Stimulated activated CD8-positive, alpha-beta memory T cell treated with anti-CD3 and anti-CD28 coated beads, Interleukin-15, amount 100 ng/mL, for 4 hours (primary cell): ENCODE measurements at places on chromosomes 2 and 18.

GRCh38 chr2:68057658-68058396 lies 5.0 kb downstream of the C1D start:
- no peak for DNase-seq

- DNase-seq, result no peak
These were observed 56.2 kb upstream of the TMEM163 start for GRCh38 chr2:134774786-134775641.

DNA sequence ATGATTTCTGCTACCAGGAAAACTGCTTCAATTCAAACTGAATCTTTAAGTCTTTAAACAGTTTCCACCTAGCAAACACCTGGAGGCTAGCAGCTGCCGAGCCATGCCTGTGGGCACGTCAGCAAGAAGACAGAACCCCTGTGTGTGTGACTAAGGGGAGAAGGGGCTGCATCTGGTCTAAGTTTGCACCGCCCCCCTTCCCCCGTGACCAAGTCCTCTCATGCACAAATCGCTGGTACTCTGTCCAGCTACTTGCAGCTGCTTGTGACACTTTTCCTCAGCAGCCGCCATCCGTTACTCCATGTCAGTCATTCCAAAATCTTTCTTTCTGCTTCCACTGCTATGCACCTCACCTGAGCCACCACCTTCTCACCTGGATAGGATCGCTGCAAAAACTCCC lies 355.0 kb downstream of the SS18 start:
- DNase-seq, result no peak

GRCh38 chr2:133568172-133568571 lies at the start of gene NCKAP5:
TSS of gene NCKAP5 (minus strand) at chr2:133568463. CDS start at chr2:133517526, 50,937 bp downstream.
- no peak for DNase-seq

- no peak for DNase-seq
These were observed 39.7 kb upstream of the EPAS1 start for GRCh38 chr2:46257476-46257875.

GRCh38 chr2:151616760-151617339 lies 117.4 kb downstream of the NEB start:
- no peak for DNase-seq

- no peak for DNase-seq
These were observed 80.6 kb upstream of the UXS1 start for GRCh38 chr2:106274668-106275067.

GRCh38 chr2:241618296-241618805 lies 18.6 kb downstream of the THAP4 start:
- DNase-seq, result no peak

DNA sequence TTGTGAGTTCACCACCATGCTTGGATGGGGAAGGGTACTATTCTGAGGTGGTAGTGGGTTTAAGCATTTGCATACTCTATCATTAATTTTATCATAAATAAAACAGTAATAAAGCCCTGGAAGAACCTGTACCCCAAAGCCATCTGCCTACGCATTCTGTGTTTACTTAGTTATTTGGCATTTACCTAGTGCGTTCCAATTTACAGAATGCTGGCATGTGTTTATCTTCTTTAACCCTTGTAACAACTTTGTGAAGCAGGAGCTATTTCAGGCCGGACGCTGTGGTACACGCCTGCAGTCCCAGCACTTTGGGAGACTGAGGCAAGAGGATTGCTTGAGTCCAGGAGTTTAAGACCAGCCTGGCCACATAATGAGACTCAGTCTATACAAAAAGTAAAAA lies 17.8 kb upstream of the ODC1 start:
- no peak for DNase-seq

DNA sequence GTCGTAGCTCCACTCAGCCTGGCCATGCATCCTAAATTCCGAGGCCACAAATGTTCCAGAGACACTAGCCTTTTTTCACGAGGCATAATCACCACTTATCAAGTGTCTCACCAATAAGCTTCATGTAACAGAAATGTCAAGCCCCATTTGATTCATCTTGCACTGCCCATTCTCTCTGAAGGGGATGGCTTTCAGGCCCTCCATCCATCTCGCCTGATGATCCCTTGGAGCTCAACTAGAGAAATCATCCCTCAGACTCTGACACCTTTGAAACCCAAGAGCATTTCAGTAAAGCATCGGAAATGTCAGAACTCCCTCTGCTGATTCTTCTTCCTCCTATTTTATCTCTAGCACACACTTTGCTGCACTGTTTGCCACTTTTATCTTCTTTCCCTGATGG lies 91.7 kb downstream of the DCC start:
- no peak for DNase-seq

DNA sequence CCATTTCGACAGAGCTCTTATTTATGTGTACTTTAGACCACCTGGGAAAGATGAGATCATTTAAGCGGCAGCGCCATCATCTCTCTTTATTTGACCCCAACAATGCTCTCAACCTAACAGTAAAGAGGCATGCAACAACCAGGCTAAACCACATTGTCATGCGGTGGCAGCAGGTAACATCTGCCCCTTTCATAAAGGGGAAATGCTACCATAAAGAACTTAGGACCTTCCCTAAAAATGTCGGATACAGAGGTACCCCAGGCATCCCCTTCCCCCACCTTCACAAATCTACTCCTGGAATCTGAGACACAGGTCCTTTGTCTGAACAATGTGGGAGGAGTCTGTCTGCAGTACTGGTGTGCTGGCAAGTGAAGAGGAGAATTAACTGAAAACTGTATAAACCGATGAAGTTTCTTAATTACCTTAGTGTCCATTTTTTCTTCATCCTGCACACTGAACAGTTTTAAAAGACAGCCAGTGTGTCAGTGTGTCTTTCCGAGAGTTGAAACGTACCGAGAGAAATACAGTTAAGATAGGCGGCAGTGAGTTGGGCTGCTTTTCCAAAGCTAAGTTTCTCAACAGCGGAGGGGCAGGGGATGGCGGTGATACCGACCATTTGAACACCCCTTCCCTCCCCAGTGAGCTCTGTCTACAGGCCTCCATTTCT lies 1.9 kb downstream of the MEX3C start:
- no peak for DNase-seq

- no peak for DNase-seq
These were observed 292.7 kb upstream of the SLC39A10 start for GRCh38 chr2:195364015-195364965.

- no peak for DNase-seq
These were observed 3.1 kb downstream of the DES start for GRCh38 chr2:219421323-219421722.

GRCh38 chr2:68590702-68591101 lies 52.7 kb upstream of the PROKR1 start:
- DNase-seq, result no peak

DNA sequence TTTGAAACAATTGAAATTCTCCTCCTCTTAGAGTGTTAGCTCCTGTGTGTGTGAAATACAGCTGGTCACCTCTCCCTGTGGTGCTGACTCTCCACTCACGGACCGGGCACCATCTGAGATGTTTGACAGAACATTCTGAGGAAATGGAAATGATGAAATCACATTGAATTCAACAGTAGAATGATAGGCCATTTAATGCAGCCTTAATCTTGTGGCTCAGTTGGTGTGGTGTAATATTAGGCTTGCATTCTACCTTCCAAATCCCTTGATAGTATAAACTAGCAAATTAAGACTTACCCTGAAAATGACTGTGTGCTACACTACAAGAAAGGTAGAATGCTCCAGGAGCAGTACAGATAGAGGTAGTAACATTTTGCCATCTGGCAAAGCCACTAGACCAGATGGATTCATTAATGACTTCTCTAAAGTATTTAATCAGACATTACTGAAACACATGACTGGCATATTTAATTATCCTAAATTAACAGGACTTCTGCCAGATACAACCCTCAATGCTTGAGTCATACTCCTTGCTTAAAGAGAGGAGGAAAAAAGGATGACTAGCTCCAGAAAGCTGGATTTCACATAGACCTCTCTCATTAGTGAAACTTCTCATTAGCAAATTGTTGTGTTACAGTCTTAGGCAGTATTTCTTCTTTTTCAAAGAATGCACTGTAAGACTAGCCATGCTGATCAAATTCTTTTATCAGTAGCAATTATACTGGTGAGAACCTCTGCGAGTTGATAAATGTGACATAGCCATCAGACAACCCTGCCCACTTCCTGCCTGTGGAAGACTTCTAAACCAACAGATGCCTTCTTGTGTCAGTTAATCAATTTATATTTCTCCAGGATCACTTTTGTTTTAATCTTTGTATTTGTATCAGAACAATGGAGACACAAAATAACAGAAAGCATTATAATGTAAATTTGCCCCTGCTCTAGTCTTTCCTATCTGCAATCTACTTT lies 80.6 kb downstream of the EML6 start:
- DNase-seq, result no peak

DNA sequence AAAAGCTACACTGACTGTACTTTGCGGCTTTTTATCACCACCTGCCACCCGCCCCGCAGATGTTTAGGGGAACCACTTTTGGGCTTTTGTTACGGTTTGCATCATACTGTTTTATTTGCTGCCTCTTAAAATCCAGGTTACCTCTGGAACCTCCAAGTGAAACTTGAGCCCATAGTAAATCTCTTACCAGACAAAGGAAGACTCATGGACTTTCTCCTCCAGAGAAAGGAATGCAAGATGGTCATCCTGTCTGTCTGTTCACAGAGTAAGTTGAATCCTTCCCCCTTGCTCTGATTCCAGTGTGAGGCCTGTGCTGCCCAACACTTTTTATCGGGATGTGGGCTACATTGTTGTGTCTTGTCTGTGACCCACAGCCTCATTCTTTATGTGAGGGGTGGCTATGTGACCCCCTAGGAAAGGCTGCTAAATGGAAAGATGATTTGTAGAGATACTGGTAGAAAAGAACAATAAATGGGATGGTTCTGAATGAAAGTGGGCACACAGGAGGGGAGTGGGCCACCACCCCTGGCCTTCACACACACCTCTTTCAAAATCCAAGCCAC lies 23.3 kb downstream of the RMC1 start:
- DNase-seq, result no peak

- DNase-seq, result no peak
These were observed 34.5 kb downstream of the INSIG2 start for GRCh38 chr2:118122594-118123281.

DNA sequence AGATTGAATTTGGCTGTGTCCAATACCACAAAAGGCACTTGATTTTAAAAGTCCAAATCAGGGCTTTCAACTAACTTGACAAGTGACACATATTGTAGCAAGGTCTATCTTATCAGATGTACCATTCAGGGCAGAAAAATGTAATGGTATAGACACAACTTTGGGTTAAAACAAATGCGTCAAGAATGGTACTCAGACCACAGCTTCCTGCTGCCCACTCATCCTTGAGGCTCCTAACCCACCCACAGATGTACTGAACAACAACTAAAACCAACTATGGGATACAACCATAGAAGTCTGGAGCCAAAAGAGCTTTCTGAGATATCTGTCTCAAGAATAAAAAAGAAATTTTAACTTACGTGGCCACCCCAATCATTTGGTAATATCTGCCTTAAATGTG lies 105.2 kb downstream of the RBM43 start:
- no peak for DNase-seq

GRCh38 chr2:134232868-134233727 lies 20.8 kb upstream of the MGAT5 start:
- no peak for DNase-seq

DNA sequence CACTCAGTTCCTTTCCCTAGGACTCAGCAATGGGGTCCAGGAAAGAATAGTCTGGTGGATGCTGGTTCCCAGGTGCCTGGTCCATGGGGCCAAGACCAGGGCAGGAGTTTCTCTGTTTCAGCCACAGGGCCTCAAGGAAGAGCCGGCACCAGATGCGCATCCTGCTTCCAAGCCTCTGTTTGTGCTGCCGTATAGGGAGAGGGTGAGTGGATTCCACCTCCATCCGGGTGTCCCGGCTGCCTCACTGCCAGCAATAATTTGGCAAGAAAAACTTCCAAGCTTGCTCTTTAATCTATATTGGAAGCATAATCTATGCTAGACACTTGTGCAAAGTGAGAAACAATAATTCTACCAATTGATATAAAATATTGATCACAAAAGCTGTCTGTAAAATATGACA lies 261.2 kb upstream of the HS6ST1 start:
- DNase-seq, result no peak

- no peak for DNase-seq
These were observed 160.1 kb upstream of the MAPRE2 start for GRCh38 chr18:34880882-34881834.

DNA sequence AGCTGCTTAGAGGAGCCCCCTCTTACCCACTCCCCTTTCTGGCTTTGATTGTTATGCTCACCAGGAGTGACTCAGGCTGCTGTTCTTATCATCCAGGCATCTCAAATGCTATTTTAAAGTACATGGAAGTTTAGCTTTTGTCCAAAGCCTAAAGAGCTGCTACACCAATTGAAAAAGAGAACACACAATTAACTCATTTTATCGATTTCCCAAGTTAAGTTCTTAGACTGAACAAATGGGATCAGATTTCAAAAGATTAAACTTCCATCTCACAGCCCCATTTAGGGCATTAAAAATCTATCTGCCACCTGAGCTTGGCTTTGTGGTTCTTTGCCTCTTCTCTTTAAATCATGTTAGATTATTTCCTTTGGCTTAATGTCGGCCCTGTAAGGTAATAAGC lies 81.2 kb downstream of the MYO5B start:
- DNase-seq, result no peak

DNA sequence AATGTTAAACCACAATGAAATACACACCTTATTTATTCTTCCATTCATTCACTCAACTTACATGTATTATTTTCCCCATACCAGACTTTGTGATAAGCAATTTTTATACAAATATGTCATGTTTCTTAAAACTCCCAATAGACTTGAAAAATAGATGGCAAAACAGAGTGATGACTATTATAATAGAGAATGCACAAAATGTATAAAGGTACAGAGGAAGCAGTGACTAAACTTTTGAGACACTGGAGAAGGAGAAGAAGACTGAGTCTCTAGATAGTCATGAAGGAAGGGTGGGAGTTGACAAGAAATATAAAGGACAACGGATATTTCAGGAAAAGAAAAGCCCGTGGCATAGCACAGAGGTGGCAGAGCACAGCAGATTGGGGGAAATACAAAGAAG lies 198.1 kb upstream of the SLC39A10 start:
- no peak for DNase-seq

DNA sequence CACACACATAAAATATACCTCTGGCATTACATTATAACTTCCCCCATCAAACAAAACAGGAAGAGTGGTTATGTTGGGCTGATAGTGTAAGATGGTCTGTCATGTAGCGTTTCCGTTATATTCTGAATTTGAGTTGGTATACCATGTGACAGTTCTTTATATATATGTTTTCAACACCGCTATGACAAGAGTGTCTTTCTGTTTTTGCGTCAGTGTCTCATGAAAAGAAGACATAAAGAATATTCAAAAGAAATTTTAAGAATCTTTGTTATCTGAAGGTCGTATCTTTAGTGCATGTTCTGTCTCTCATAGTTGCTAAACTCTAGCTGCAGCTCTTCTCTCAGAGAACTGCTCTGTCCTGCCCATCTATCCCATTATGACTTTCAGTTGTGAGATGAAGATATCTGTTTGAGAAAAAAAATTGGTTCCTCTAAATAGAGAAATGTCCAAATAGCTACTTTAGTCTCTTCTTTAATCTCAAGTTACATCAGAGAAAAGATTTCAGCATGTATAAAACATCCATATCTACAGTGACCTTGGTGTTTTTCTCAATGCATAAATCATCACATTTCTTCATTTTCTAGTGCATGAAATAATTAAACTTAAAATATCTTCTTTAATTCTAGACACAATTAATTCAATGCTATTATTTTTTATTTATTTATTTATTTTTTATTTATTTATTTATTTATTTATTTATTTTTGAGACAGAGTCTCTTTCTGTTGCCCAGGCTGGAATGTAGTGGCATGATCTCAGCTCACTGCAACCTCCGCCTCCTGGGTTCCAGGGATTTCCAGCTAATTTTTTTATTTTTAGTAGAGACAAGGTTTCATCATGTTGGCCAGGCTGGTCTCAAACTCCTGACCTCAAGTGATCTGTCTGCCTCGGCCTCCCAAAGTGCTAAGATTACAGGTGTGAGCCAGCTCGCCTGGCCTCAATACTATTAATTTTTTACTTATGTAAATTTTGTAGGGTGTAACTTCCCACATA lies 24.3 kb upstream of the PSME4 start:
- no peak for DNase-seq
